ENCODE measurements at places on chromosomes 7 and 10.

DNA sequence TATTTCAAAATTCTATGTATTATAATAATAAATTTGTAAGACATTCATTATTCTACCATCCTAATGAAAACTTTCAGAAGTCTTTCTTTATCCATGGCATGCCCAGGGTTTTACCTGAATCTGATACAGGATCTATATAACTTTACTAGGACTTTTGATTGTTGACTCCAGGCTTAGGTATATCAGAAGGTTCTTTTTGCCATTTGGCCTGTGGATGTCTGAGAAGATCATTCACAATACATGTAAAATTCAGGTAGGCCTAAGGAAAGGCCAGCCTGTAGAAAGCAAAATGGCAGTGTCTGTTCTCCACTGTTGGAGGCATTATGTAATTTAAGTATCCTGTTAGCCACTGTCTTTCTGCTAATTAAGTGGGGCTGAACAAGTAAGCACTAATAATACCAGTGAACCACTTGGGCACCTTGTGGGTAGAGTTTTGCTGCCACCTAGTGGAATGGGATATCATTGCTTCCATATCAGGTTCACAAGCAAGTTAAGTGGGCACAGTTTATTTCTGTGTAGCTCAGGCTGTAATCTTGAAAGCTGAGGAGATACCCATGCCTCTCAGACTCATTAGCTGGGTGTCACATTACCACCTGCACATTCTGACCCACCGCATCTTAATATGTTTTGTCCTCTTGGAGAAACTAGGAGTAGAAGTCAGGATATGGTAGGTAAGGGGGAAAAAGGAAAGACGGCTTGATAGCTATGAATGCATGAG lies 105.5 kb downstream of the SEPTIN7 start:
- peak; percentile 38 for DNase-seq

GRCh38 chr10:113519681-113520115 lies 33.2 kb upstream of the HABP2 start:
- no peak for DNase-seq

- DNase-seq, result no peak
Observed at GRCh38 chr10:63267414-63268148, 134.5 kb downstream of the NRBF2 start.

DNA sequence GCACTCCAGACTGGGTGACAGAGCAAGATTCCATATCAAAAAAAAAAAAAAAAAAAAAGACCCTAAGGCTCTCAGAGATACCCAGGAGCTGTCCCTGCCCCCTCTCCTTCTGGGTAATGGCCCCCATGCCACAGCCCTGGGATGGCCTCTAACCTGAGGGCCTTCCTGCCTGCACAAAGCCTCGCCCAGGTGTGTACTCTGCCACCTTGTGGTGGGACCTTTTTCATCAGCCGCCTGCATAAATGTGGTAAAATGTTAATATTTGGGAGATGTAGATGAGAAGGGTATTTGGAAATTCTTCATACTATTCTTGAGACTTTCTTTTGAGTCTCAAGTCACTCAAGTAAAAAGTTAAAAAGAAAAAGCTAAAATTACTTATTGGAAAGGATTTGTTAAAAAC lies 46.3 kb upstream of the RNF216 start:
- DNase-seq, result peak; percentile 34

GRCh38 chr10:3095373-3096139 lies 28.2 kb downstream of the PFKP start:
- peak; percentile 70 for DNase-seq

DNA sequence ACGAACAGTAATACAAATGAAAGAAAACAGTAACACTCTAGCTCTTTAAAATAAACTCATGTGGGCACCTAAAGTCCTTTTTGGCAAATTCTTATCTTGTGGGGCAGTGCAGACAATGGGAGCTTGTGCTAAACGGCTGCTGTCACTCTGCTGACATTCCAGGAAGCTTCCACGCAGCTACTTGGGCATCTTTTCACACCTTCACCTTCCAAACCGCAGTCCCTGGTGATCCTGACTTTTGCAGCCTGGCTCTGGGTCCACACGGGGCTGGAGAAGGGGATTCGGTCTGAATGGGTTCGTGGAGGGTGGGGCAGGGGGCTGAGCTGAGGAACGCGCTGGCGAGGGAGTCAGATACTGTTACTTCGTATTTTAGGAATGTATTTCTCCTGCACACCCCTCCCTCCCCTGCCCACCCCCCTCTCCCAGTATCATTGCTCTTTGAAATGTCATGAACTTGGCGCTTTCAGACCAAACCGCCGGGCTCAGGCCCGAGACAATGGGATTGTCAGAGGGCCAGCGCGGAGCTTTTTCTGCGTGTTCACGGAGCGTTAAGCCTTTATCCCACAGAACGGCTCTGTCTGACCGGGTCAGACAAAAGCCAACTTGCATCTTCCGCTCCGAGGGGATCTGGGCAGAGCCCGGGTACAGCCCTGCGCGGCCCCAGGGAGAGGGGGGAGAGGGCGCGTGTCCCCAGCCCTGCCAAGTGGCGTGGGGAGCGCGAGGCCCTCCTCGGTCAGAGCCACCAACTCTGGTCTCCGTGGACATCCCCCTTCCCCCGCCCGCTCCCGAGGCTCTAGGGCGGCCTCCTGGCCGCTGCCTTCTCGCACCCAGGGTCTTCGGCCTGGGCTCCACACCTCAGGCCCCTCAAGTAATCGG lies 76.7 kb upstream of the EN2 start:
- no peak for DNase-seq

DNA sequence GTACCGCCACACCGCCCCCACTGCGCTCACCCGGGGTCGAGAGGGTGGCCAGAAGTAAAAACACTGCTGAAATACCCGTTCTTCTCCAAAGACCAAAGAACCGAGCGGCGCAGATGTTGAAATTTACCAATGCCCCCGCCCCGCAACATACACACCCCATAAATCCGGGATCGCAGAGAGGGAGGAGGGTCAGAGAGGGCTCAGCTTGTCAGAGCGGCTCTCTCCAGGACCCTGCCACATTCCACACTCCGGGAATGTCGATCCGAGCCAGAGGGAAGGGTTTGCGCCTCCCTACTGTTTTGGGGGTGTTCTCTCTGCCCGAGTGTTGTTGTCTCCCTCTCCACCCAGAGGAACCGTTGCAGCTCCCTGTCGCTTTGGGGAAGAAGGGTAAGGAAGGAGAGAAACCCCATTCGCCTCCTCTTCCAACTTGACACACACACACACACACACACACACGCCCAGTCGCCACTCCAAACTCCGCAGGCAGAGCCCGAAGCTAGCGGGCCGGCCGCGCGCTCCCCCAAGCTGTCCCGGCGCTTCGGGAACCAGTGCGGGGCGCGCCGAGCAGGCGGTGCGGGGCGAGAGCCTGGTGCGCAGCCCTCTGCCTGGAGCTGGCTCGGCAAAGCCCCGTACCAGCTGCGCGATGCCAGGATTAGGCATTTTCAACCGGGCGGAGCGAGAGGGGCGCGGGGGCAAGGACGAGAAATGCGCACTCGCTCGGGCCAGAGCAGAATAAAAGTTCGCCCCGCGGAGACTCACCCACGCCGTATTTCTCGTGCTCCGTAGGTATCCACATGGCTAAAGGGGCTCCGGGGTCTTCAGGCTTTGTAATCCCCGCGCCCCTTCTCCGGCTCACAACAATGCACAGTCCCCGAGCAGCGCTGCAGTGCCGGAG lies 609 bp downstream of the DOCK4 start:
- peak; percentile 36 for DNase-seq

GRCh38 chr10:93715345-93715744 lies 13.0 kb upstream of the FRA10AC1 start:
- no peak for DNase-seq

- DNase-seq, result no peak
Observed at GRCh38 chr10:37654466-37654865, 202.9 kb downstream of the ZNF248 start.

DNA sequence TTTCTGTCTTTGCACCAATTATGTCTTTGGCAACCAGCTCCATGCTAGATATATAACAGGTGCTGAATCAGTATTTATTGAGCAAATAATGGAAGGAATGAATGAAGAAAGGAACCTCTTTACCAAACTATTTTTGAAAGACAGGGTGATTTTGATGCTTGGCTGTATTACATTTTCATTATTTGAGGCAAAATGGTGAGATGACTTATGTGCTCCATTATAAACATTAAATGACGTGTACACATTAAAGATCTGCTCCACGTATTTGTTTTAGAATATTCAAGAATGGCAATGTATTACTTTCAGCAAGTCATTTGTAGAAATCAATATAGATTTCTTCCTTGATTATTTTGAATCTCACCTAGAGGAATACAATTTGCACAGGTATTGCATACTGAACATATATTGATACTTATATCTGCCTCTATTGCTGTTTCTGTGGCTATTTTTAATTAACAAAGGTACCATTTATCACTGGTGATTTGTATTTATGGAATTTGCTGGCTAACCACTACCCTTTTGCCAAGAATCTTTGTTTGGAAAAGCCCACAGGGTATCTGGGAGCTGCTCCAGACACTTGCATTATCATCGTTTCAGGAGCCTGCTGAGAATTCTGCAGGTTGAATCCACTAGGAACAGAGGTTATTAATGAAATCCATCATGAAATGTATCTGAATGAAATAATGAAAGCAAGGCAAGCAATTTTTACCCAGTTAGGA lies 92.2 kb downstream of the SEMA3C start:
- no peak for DNase-seq

DNA sequence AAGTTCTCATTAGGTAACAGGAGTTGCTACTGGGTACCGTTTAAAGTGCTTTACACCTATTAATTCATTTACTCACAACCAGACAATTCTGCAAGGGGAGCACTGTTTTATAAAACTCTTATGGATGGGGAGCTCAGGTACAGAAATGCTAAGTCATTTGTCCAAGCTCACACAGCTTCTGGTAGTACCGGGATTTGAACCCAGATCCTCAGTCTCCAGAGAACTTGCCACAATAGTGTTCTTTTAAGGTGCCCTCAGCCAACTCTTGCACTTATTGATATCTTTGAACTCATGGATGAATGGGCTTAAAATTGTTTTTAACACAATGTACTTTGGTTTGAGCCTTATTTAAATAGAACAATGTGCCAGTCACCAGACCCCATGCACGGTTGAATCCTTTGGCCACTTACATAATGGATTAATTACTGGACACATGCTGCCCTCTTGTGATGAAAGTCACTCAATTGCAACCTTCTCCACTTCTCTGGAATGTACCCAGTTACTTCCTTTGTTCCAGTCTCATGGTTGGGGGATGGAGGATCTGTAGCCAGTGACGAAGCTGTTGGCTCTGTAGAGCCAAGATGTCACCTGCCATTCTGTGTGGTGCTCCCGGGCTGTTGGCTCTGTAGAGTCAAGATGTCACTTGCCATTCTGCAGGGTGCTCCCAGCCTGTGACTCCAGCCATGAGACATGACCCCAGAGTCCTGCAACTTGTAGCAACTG lies 65.6 kb downstream of the NOD1 start:
- DNase-seq, result no peak

- DNase-seq, result no peak
Observed at GRCh38 chr10:70255329-70256299, 22.4 kb upstream of the PPA1 start.

- no peak for DNase-seq
Observed at GRCh38 chr10:1204434-1205326, 148.5 kb downstream of the WDR37 start.

DNA sequence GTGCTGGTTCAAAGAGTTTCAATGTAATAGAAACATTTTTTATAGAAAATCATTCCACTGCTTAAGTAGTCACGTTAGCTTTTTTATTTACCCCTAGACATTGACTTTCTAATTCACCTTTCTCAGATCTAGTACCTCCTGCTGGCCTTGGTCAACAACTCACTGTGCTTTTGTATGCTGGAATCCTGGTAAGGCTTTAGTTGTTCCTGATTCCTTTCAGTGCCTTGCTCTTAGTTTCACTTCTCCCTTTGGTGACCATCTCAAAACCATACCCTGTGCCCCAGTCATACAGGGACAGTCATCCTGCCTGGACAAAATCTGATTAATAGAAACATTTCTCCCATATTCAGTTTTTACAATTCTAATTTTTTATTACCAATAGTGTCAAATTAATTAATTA lies 130.2 kb downstream of the GPR37 start:
- no peak for DNase-seq

GRCh38 chr7:155458878-155459699 lies 1.2 kb downstream of the EN2 start:
- no peak for DNase-seq

DNA sequence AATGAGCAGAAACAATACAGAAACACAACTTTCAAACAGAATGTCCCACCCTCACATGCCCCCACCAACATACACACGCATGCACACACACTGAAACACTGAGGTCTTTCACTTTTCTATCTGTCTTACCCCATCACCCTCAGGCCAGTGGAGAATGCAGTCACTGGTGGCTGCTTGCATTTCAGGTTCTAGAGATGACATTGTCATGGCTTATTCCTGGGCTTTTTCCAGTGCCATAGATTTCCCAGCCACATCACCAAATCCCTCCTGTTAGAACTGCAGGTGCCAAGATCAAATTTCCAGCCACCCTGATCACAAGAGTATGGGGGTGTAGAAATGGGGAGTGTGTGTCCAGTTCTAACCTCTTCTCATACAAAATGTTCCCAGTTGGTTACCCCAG lies 68.4 kb downstream of the CACNA2D1 start:
- DNase-seq, result no peak

DNA sequence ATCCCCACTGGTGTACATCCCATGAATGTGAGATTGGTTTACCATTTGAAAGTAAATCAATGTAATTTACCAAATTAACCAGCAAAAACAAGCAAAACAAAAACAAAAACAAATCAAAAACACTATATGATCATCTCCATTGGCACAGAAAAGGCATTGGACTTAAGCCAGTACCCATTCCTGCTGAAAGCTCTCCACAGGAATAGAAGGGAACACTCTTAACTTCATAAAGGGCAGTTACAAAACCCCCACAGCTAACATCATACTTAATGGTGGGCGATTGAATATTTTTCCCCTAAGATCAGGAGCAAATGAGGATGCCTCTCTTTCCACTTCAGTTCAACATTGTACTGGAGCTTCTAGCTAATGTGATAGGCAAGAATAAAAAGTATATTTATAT lies 34.1 kb downstream of the PRKG1 start:
- no peak for DNase-seq

DNA sequence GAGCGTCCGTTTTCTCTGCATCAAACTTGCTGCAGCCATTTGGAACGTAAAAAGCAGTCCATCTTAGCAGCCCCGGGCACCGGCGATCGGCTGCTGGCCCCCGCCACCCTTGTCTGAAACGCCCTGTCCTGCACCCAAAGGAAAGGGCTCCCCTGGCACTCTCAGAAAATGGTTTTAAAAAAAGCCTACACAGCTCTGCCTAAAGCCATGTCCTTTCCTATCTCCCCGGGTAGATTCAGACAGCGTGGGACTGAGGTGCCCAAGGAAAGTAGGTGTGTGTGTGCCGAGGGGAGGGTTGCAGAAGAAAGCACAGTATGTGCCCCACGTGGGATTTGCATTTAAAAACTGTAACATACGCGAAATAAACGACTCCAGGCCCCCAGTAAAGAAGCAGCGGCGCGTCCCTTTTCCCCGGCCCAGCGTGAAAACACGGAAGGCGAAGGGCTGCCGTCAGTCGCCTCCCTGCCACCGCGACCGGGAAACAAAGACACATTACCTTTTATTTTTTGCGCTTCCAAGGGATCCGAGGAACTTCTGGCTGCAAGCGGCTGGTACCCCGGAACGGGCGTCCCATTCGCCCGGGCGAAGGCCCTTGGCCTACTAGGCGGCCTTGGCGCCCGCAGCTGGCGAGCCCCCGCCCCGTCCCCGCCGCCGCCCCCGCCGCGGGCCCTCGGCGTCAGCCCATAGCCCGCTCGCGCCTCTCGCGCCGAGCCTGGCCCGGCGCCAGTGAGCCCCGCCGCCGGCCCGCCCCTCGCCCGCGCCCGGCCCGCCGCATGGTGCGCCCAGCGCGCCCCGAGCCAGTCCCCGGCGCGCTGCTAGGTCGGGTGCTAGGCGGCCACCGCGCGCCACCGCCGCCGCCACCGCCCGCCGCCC lies 304.6 kb downstream of the PRPF18 start:
- DNase-seq, result no peak

All from stimulated activated CD4-positive, alpha-beta T cell treated with anti-CD3 and anti-CD28 coated beads, Interleukin-4, amount 100 ng/mL, for 4 hours (primary cell).